ENCODE measurements at places on chromosomes 7 and 10.

DNA sequence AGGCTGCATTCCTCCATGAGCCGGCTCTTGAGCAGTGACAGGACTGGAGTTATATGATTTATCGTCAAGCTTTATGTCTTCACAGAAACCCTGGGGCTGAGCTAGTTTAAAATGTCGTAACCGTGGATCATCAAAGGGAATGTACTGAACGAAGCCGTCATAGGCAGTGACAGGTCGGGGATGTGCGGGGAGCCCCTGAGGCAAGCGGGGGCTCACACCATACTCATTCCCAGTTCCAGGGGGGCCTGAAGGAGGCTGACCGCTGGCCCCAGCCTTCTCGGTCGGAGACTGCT, 30.7 kb downstream of the JCAD start:
- no peak for DNase-seq

- no peak for DNase-seq
Measured at GRCh38 chr10:30959836-30960210, 71.8 kb downstream of the ZNF438 start.

DNA sequence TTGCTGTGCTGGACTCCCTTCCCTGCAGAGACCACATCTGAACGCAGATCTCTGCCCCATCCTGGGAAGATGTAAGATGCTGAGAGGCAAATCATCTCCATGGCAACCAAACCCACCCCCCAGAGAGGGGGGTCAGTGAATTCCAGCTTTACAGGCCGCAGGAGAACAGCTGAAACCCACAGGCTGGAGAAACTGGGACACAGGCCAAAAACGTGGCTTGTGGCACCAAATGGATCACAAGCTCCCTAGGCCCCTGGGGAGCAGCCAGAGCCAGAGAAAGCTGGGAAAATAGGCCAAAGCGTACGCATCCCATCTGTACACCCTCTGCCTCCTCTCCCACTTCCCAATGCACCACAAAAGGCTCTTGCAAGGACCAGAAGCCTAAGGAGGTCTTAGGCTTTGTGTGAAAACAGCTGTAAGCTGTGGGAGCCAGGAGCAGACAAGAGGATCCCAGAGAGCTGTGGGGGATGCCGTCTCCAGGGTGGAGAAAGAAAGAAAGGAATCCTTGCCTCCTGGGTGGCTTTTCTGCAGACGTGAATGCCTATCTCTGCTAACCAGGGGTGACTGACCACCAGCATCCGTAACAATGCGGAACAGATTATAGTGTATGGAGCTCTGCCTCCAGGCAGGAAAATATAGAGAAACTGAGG, 59.5 kb downstream of the TMEM130 start:
- no peak for DNase-seq

- DNase-seq = no peak
Measured at GRCh38 chr7:45937301-45937700, 16.2 kb upstream of the IGFBP3 start.

- no peak for DNase-seq
Measured at GRCh38 chr7:151451626-151452571, 12.0 kb upstream of the CRYGN start.

GRCh38 chr10:126597211-126597610, 73.3 kb downstream of the C10orf90 start:
- no peak for DNase-seq

GRCh38 chr7:129604713-129605437, 6.6 kb upstream of the NRF1 start:
- DNase-seq = no peak

GRCh38 chr10:7794251-7795026, 6.5 kb downstream of the ATP5F1C start:
- DNase-seq = no peak

DNA sequence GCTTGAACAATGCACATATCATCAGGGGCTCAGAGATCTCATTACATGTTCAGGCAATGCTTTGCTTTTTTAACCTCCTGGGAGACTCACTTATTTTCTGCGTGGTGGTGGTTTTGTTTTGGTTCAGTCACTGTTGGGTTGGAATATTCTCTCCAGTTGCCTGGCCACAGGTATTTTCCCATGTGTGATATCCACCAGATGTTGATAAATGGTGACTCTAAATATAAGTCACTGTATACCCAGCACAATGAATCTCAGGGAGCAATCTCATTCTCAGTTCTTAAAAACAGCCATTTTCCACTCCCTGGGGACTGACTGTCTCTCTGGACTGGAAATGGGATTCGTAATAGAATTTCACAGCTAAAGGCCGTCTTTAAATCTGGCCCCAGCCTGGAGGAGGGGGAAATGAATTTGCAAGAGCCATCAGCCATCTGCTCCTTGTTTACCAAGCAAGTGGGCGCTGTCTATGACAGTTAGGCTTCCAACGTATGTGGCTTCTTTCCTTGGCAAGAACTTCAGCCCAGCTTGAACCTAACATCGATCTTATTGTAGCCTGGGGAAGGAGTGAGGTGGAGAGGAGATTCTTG, 1106.2 kb downstream of the NRG3 start:
- no peak for DNase-seq
